Smooth muscle cell of the pulmonary artery (primary cell): ENCODE measurements at places on chromosomes 4 and X. TPM values are rescaled to one million over a fixed set of nuclear protein-coding genes. Genes with fewer than 3 reads are reported as not detected.

The BEND2 gene
- not detected in 2 replicates for total RNA-seq

The LCORL gene
- total RNA-seq = 6.7 and 7.6 TPM in 2 replicates

The ADAMTS3 gene
- total RNA-seq = 3.8 and 5.0 TPM in 2 replicates

The STAP1 gene
- not detected in 2 replicates for total RNA-seq

The UGT2B17 gene
- not detected in 2 replicates for total RNA-seq

The AKAP4 gene
- not detected in 2 replicates for total RNA-seq

The AFF2 gene
- 0.07 and 0.26 TPM in 2 replicates for total RNA-seq

The TMEM128 gene
- 20.4 and 24.3 TPM in 2 replicates for total RNA-seq

The CLCN5 gene
- total RNA-seq = 12.0 and 17.7 TPM in 2 replicates

The KLHL13 gene
- 8.6 and 10.6 TPM in 2 replicates for total RNA-seq

The EDA2R gene
- total RNA-seq = 10.9 and 11.6 TPM in 2 replicates

The AMTN gene
- 0.13 TPM in 1 of 2 replicates, not detected in the other for total RNA-seq

The DUSP9 gene
- not detected in 2 replicates for total RNA-seq

The MGST2 gene
- 5.2 and 12.1 TPM in 2 replicates for total RNA-seq

The RNF175 gene
- total RNA-seq = not detected in 2 replicates

The ASB5 gene
- total RNA-seq = 0.83 and 2.2 TPM in 2 replicates

The NDNF gene
- 0.56 and 4.9 TPM in 2 replicates for total RNA-seq

The TLR3 gene
- 3.1 and 8.1 TPM in 2 replicates for total RNA-seq

The IGSF1 gene
- 0.07 and 0.72 TPM in 2 replicates for total RNA-seq

The RAB39B gene
- 0.72 and 1.9 TPM in 2 replicates for total RNA-seq

The HSFX4 gene
- not detected in 2 replicates for total RNA-seq

The MFSD8 gene
- total RNA-seq = 13.7 and 16.4 TPM in 2 replicates

The FMR1 gene
- total RNA-seq = 16.4 and 23.1 TPM in 2 replicates

The MAD2L1 gene
- total RNA-seq = 6.4 and 13.7 TPM in 2 replicates

The FAM149A gene
- total RNA-seq = 3.1 and 3.6 TPM in 2 replicates

The MAPK10 gene
- total RNA-seq = 8.8 and 19.0 TPM in 2 replicates

The OR13H1 gene
- total RNA-seq = not detected in 2 replicates

The MID2 gene
- total RNA-seq = 11.8 and 11.9 TPM in 2 replicates

The SSX1 gene
- not detected in 2 replicates for total RNA-seq

The ABCE1 gene
- 130 and 158 TPM in 2 replicates for total RNA-seq

The KIT gene
- 1.2 and 2.7 TPM in 2 replicates for total RNA-seq

The GPR50 gene
- not detected in 2 replicates for total RNA-seq

The ADGRL3 gene
- total RNA-seq = 0.56 and 7.9 TPM in 2 replicates

The ETNPPL gene
- not detected in 2 replicates for total RNA-seq

The UGT2B11 gene
- total RNA-seq = not detected in 2 replicates

The NSUN7 gene
- 0.07 TPM in 1 of 2 replicates, not detected in the other for total RNA-seq

The GC gene
- total RNA-seq = not detected in 2 replicates
